Epithelial cell of prostate (primary cell): ENCODE measurements at places on chromosomes 11 and 22.
A peak's percentile ranks its signal among the peaks of the same experiment; 100 is the strongest.

DNA sequence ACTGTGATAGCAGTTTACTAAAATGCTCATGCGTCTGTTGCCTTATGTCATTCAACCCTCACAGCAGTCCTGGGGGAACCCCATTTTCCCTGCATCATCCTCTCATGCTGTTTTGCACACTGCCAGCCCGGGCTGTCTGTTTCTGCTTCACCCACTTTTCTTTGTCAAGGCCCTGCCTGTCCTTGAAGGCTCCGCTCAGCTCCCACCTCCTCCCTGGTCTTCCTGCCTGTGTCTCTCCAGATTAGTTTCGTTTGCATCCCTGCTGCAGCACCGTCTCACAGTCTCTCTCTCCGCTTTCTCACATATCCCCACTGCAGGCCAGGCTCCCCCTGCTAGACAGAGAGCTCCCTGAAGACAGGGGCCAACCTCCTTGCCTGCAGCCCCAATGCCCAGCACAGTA is 29.9 kb downstream of the SERPINH1 start:
- DNase-seq, result no peak

DNA sequence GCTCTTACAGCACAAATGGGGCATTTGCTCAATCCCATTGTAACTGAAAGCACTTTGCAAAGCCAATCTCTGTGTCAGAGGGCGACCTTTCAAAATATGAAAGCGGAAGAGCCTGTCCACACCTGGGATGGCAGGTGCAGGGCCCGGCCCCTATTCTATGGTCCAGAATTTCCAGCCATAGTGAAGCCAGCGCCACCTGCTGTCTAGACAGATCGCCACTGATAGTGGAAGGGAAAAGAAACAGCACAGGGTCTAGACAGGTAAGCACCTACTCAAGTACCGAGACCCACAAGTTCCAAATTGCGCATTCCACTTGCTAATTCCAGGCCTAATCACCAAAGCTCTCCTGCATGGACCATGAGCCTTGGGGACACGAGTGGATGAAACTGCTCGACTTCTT is 141.4 kb downstream of the NTM start:
- no peak for DNase-seq

GRCh38 chr11:118625036-118625690 is 17.7 kb downstream of the PHLDB1 start:
- no peak for DNase-seq

- no peak for DNase-seq
Observed at GRCh38 chr22:44677353-44677840, 24.6 kb upstream of the PRR5 start.

DNA sequence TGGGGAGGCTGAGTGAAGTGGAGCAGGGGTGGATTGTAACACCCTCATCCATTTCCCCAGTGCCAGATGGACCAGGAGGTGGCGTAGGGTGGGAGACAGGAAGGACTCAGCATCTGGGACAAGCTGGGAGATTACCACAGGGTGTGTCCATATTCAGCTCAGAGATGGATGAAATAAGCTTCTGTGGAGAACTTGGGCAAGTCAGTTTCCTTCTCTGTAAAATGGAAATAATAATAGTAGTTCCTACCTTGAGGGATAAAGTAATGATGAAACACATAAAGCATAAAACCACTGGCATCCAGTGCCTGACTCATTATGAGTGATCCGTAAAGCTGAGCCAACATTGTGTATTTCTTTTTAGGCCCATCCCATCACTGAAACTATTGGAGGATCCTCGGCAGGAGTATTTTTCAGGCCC is 607 bp upstream of the ROBO4 start:
- peak; percentile 66 for DNase-seq

DNA sequence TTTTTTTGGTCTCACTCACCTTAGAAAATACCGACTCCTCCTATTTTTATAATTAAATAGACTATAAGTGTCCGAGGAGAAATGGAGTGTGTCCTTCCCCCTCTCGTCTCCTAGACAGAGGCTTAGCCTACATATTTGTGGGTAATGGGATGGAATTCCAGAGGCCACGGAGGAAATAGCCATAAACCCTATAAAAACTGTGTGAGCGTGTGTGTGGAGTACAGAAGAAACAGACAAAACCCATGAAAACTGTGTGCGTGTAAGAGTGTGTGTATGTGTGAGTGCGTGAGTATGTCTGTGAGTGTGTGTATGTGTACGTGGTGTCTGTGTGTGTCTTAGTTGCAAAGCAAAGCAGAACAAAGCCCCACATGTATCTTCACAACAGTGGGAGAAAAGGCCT is 883.5 kb downstream of the OPCML start:
- no peak for DNase-seq

DNA sequence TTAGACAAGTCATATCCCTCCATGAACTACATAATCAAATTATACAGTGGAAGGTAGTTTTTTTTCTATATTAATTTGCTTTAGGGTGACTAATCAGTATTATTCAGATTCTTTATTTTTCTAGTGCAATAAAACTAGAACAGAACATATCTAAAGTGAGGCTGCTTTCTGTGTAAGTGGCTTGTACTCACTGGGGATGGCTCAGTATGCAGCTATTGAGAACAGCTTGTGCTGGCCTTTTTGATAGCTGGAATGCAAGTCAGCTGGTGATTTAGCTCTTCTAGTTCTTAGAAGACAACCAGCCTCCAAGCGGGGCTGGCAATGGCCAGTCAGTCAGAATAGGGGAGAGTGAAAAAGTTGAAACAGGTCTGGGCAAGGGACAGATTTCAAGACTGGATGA is 119.4 kb downstream of the BLID start:
- DNase-seq, result no peak

DNA sequence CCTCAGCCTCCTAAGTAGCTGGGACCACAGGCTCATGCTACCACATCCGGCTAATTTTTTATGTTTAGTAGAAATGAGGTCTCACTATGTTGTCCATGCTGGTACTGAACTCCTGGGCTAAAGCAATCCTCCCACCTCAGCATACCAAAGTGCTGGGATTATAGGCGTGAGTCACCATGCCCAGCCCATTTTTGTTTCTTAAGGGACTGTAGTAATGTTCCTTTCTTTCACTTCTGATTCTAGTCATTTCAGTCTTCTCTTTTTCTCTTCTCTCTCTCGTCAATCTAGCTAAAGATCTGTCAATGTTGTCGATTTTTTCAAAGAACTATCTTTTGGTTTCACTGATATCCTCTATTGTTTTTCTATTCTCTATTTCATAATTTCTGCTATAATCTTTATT is 111.0 kb upstream of the APOA1 start:
- DNase-seq, result no peak

GRCh38 chr11:84686716-84687115 is 940.4 kb downstream of the DLG2 start:
- no peak for DNase-seq

DNA sequence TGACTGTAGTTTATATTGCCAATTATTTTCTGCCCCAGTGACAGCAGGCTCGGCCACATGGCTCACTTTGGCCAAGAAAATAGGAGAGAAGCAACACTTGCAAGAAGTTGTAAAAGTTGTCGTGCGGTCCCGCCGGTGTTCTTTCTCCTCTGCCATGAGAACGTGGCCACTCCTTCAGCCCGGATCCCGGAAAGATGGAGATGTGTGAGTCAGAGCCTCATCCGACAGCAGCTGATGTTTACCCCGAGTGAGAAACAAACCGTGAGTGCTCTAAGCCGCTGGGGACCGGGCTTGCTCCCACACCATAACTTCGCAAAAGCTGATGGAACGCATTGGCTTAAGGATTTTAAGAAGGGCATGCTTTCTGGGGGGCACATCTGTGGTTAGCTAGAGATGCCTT is 157.0 kb downstream of the CACNA1I start:
- DNase-seq, result no peak

DNA sequence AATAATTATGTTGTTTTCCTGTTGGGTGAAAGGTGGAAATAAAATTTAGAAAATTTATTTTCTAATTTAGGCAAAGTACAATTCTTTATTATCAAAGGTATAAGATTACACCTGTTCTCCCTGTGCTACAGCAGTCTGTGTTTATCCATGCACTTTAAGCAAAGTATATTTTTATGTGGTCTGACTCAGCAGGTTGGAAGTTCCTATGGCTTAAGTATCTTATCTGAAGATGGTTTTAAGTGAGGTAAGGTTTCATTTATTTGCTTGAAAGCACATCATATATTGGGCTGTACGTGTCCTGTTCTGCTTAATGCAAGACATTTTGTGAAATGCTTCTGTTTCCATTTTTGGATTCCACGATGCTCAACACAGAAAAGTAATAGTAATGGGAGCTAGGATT is 14.6 kb downstream of the PPME1 start:
- DNase-seq, result no peak

DNA sequence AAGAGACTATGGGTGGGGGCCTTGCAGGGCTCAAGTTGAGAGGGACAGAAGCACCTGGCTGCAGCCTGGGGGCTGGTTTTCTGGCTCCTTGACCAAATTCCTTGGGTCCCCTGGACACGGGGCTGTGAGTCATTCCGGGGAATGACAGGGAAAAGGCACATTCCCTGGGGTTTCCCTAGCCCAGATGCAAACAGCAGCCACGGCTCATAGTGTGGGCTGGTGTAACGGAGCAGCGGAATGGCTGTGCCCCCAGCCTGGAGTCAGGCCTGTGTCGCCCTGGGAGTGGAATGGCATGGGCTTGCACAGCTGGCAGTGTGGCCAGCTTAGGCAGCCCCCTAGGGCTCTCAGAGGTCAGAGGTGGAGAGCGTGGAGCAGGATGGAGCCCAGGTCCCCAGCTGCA is 77.6 kb upstream of the KCNQ1OT1 start:
- DNase-seq, result no peak

GRCh38 chr11:62393061-62393611 is 25.7 kb upstream of the SCGB1A1 start:
- DNase-seq, result no peak

GRCh38 chr22:49599691-49600455 is 227.8 kb downstream of the BRD1 start:
- DNase-seq, result no peak

GRCh38 chr11:2401436-2401984 is 960 bp downstream of the TSSC4 start:
- no peak for DNase-seq

GRCh38 chr11:62592146-62592815 is 958 bp upstream of the TUT1 start:
- no peak for DNase-seq

DNA sequence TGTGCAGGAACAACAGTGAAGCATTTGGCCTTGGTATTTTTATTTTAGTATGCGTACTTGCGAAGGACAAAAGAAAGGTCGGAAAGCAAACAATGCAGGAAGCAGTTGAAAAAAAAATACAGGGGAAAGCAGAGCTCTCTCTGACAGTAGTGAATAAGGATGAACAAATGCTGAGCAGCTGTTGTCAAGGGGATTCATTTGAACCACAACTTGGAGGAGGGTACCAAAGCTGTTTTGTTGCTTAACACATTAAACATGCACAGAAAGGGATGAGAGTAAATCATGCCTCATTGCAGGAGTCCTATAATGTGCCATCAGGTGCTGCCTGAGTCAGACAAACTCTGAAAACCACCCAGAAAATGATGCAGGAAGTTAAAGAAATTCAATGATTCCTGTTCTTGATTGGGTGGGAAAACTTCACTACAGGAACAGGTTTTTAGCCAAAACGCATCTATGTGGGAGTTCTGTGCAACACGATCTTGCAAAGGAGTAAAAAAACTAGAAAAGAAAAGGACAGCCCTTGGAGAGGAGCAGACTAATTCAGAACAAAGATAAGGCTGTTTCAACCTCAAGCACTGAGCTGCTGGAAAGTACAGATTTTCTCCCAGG is 2113.5 kb downstream of the LRRC4C start:
- no peak for DNase-seq

- DNase-seq, result no peak
Observed at GRCh38 chr11:129234978-129235377, 42.9 kb upstream of the ARHGAP32 start.

GRCh38 chr11:16080688-16081381 is 275.5 kb downstream of the SOX6 start:
- no peak for DNase-seq

DNA sequence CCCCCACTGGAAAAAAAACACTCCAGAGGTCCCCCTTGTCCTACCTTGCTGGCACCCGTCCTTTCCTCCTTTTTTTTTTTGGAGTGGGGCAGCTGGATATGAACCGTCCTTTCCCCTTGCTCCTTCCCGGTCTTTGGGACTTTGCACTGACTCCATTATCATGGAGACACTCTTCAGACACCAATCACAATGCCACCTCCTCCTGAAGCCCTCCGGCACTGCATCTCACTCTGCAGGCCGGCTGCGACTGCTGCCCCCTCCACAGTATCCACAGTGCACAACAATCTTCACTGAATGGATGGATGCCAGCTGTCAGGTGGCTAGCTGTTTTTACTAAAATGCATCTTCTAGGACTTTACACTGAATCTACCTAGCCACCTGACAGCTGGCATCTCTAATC is 12.7 kb upstream of the RGL4 start:
- no peak for DNase-seq

GRCh38 chr11:3182462-3182852 is 17.3 kb upstream of the OSBPL5 start:
- DNase-seq, result no peak

DNA sequence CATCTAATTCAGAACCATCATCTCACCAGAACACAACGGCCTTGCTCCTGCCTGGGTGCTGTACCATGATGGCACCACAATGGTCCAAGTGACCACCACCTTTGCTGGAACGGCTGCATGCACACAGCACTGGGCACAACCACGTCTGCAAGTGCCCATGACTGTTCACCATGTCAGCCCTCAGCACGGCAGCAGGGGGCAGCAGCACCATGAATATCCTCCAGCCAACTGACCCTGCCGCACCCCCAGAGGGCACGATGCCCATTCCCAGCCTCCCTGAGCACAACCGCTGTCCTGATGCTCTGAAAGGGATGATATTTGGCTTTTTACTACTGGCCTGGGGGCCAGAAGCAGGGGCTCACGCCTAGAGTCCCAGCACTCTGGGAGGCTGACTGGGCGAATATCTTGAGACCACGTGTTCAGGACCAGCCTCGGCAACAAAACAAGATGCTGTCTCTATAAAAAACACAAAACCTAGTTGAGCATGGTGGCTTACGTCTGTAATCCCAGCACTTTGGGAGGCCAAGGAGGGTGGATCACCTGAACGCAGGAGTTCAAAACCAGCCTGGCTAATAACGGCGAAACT is 25.7 kb downstream of the DRD4 start:
- DNase-seq, result no peak

- DNase-seq, result no peak
Observed at GRCh38 chr11:29129844-29130243, 887.0 kb downstream of the KCNA4 start.

DNA sequence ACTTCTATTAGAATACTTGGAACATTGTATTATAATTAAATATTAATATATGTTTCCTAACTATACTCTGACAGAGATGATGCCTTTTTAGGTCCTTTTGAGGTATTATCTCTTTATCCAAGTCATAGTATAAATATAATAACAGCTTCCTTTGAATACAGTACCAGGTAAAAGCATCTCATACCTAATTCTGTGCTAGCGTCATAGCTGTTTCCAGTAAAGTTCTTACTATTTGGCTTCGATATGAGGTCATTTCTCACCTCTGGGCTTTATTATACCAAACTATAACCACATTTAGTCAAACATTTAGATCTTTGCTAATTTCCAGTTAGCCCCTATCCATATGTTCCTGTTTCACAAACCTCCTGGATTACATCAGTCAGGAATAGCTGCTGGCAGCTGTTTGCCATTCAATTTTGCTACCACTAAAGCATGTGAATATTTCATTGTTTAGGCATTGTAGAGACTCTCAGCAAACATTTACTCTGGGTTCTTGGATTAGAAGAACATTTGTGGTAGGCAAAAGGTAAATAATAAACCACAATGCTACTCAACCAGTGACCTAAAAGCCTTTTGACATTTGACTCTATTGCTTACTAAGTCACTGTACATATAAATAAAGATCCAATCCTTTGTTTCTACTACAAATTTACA is 255.1 kb downstream of the TTC28 start:
- peak; percentile 10 for DNase-seq
